ENCODE measurements at places on chromosomes 11 and 22.

- peak overlapping the region; percentile 45 for H3K27ac ChIP-seq
- H3K36me3 ChIP-seq = no peaks in the 10 kb centered on the region
- peaks cover 7% of the 10 kb centered on the region for H3K4me1 ChIP-seq
- peak overlapping the region; percentile 82 for H3K4me3 ChIP-seq
- no peak for DNase-seq
- no peaks in the 10 kb centered on the region for H3K27me3 ChIP-seq
Measured at GRCh38 chr11:111870522-111870885, 877 bp downstream of the ALG9 start.

- peak overlapping the region; percentile 9 for H3K4me3 ChIP-seq
- no peak for DNase-seq
- no peaks in the 10 kb centered on the region for H3K27me3 ChIP-seq
- H3K36me3 ChIP-seq = peaks cover 12% of the 10 kb centered on the region
- H3K4me1 ChIP-seq = peaks cover 98% of the 10 kb centered on the region
- peak overlapping the region; percentile 87 for H3K27ac ChIP-seq
Measured at GRCh38 chr11:35165423-35166368, 26.7 kb downstream of the CD44 start.

DNA sequence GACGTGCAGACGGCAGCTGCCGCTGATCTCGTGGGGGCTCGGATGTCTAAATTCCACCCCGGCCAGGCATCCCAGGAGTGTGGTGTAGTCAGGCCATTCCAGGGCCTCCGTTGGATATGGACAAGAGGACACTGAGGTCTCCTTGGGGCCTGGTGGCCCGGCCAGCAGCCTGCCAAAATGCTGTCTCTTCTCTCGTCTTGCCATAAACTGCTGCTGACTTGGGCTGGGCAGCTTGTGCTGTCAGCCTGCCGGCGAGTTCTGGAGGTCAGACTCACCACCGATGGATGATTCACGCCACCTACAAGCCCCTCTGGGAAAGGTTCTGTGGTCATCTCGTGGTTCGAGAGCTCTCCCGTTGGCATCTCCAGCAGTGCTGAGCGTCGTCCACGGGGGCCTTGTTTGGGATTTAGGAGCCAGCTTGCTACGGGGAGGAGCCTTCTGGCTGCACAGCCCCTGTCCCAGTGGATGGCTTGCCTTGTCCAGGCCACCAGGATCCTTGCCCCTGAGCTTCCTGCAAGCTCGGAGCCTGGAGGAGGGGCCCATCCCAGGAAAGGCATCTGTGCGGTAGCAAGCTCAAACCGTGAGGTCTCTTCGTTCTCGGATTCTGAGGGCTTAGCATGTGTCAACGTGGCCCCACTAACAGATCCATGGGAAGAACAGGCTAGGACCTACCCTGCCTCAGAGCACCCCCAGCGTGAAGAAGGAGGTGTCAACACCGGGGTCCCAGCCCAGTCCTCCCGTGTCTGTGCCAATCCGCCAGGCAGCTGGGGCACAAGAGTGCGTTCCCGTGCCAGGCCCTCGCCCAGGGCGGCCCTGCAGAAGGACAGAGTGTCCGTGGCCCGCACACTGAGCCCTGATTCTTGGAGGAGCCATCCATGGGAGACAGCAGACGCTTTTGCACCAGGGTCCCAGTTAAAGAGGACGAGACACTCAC lies 1114.1 kb downstream of the BRD1 start:
- no peak overlapping the region for H3K27ac ChIP-seq
- no peak for DNase-seq
- no peaks in the 10 kb centered on the region for H3K4me1 ChIP-seq
- H3K36me3 ChIP-seq = no peaks in the 10 kb centered on the region

- DNase-seq = peak; percentile 45
- no peaks in the 10 kb centered on the region for H3K27me3 ChIP-seq
- H3K36me3 ChIP-seq = peaks cover 2% of the 10 kb centered on the region
- peak overlapping the region; percentile 44 for H3K4me3 ChIP-seq
- H3K27ac ChIP-seq = peak overlapping the region; percentile 60
Measured at GRCh38 chr22:46846150-46846831, 83.8 kb downstream of the TBC1D22A start.

- H3K4me1 ChIP-seq = no peaks in the 10 kb centered on the region
- no peaks in the 10 kb centered on the region for H3K27me3 ChIP-seq
- no peaks in the 10 kb centered on the region for H3K36me3 ChIP-seq
- H3K27ac ChIP-seq = no peak overlapping the region
Measured at GRCh38 chr11:104891135-104891534, 7.1 kb downstream of the CASP12 start.

GRCh38 chr11:66429983-66430602 lies 8.6 kb downstream of the MRPL11 start:
- H3K4me3 ChIP-seq = no peak overlapping the region
- no peaks in the 10 kb centered on the region for H3K27me3 ChIP-seq
- DNase-seq = no peak
- peaks cover 4% of the 10 kb centered on the region for H3K36me3 ChIP-seq

DNA sequence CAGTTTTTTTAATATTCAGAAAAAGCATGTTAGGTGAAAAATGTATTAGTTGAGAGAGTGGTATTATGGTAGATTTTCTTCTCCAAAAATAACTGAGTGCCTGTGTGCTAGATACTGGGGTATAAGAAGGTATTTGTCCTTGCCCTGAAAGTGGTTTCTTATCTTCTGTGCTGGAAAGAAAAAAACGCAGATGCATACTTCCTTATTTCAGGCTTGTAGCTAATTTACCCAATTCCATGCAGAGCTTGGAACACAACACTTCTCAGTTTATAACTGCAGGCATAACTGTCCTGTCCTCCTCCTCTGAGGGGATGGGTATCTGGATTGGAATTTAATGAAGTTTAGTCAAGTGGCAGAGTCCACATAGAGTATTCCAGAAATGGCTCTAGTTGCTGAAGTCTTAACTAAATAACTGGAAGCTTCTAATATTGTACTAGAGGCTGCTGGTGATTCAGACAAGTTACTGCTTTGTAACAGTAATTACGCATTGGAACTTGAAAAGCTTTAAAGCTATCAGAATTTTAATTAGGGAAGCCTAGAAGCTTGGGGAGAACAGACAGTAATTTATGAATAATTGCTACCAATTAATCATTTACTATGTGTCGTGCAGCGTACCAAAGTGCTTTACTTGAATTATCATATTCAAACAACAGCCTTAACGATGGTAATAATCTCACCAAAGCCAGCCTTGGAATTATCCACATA lies 12.7 kb upstream of the C11orf91 start:
- peaks cover 28% of the 10 kb centered on the region for H3K36me3 ChIP-seq
- no peak overlapping the region for H3K27ac ChIP-seq
- no peaks in the 10 kb centered on the region for H3K27me3 ChIP-seq
- DNase-seq = no peak

- H3K36me3 ChIP-seq = no peaks in the 10 kb centered on the region
- H3K27ac ChIP-seq = peak within 1 kb of the TSS; percentile 60
- H3K4me1 ChIP-seq = peaks cover 19% of the 10 kb centered on the region
- no peaks in the 10 kb centered on the region for H3K27me3 ChIP-seq
Measured at GRCh38 chr11:121452609-121453150, at the start of gene SORL1-AS1. SORL1-AS1 (minus strand) TSS chr11:121452967.

GRCh38 chr11:61964058-61964665 lies 3.3 kb downstream of the FTH1 start:
- no peak overlapping the region for H3K27ac ChIP-seq
- peaks cover 27% of the 10 kb centered on the region for H3K4me1 ChIP-seq
- H3K36me3 ChIP-seq = peaks cover 26% of the 10 kb centered on the region
- no peak for DNase-seq
- no peak overlapping the region for H3K4me3 ChIP-seq

DNA sequence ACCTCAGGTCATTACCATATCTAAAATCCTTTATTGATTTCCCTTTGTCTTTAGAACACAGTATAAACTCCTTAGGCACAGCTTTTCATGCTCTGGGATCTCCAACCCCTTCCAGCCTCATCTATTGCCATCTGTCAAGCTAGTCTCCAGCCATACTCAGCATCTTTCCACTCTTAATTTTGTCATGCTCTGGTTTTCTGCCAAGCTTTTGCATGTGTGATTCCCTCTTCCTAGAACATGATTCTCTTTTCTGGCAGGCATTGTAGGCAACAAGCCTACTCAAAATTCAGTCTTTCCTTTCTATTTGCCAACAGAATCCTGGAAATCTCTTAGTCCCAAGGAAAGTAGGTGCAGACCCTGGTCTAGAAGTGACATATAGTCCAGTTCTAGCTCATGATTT lies 35.5 kb upstream of the SLC6A5 start:
- H3K27ac ChIP-seq = no peak overlapping the region
- peaks cover 9% of the 10 kb centered on the region for H3K4me1 ChIP-seq
- DNase-seq = no peak
- H3K27me3 ChIP-seq = no peaks in the 10 kb centered on the region

DNA sequence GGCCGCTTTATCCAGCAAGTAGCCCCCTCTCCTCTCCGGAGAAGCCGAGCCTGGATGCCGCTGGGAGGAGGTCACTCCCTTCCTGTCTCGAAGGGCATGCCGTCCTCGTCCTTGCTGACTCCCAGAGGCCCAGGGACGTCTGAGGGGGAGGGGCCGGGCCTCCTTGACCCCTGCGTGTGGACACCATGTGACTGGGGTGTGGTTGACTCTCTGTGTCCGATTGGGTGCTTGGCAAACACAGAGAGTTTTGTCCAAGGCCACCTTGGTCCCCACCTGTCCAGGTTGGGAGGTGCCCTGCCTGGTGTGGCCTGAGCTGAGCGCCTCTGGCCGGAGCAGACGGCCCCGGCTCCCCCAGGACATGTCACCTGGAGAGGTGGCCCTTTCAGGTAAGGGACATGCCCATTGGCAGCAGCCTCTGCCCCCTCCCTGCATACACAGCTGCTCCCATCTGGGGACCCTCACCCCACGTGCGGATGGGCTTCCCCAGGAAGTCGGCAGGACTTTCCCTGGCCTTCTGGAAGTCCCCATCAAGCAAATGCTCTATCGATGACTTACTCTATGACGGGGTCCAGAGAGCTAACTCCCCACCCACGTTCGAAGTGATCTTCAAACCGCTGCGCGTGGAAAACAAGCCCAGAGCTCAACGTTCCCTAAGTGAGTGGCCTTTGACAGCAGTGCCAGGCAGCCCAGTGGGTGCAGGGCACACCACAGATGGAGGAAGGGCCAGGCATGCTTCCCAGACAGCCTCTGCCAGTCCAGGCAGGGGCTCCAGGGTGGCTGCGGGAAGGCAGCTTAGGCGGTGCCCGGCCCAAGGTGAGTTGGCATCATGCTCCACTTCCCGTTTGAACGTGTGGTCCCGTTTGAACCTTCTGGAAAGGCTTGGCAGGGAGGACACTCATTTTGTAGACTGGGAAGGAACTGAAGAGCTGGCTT lies at the start of gene SMIM38:
Gene SMIM38, plus strand, starts transcription at position 634 of the 933 bp plus-strand sequence. CDS start 1,912 bp downstream, outside the sequence.
- no peak within 1 kb of the TSS for H3K4me3 ChIP-seq
- H3K36me3 ChIP-seq = no peaks in the 10 kb centered on the region
- H3K27me3 ChIP-seq = peaks cover 23% of the 10 kb centered on the region
- DNase-seq = no peak

- no peaks in the 10 kb centered on the region for H3K36me3 ChIP-seq
- no peak for DNase-seq
- H3K27ac ChIP-seq = no peak overlapping the region
- H3K4me3 ChIP-seq = no peak overlapping the region
- peaks cover 10% of the 10 kb centered on the region for H3K4me1 ChIP-seq
Measured at GRCh38 chr11:130645164-130645842, 196.9 kb downstream of the ADAMTS15 start.

DNA sequence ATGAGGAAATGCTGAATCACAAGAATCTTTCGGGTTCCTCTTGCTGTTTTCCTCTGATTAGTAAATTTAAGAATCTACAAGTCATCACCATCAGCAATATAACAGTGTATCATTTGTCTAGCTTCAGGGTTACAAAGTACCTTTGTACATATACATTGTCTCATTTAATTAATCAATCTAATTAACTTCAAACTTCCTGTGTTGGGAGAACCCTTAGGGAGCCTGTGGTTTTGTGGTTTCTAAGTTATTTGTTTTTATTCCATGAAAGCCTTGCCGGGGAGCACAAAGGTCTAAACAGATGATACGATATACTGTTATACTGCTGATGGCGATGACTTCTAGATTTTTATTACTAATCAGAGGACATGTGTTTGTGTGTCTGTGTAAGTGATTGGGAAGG lies 41.0 kb downstream of the TIMP3 start:
- no peaks in the 10 kb centered on the region for H3K27me3 ChIP-seq
- no peaks in the 10 kb centered on the region for H3K36me3 ChIP-seq
- peaks cover 10% of the 10 kb centered on the region for H3K4me1 ChIP-seq
- no peak overlapping the region for H3K27ac ChIP-seq
- no peak for DNase-seq

- no peak overlapping the region for H3K4me3 ChIP-seq
- H3K4me1 ChIP-seq = no peaks in the 10 kb centered on the region
- no peaks in the 10 kb centered on the region for H3K36me3 ChIP-seq
- H3K27ac ChIP-seq = no peak overlapping the region
- no peaks in the 10 kb centered on the region for H3K27me3 ChIP-seq
Measured at GRCh38 chr11:64619196-64619595, 28.2 kb downstream of the SLC22A12 start.

GRCh38 chr11:3855808-3856491 lies 486 bp downstream of the STIM1 start:
- no peaks in the 10 kb centered on the region for H3K27me3 ChIP-seq
- H3K4me3 ChIP-seq = peak overlapping the region; percentile 69
- no peaks in the 10 kb centered on the region for H3K36me3 ChIP-seq
- no peak for DNase-seq

GRCh38 chr11:91163619-91164451 lies 941.0 kb upstream of the CHORDC1 start:
- H3K27me3 ChIP-seq = no peaks in the 10 kb centered on the region
- peaks cover 17% of the 10 kb centered on the region for H3K4me1 ChIP-seq
- DNase-seq = peak; percentile 32
- no peaks in the 10 kb centered on the region for H3K36me3 ChIP-seq

- no peak overlapping the region for H3K4me3 ChIP-seq
- DNase-seq = no peak
- H3K4me1 ChIP-seq = peaks cover 26% of the 10 kb centered on the region
- no peaks in the 10 kb centered on the region for H3K36me3 ChIP-seq
Measured at GRCh38 chr22:39282645-39283321, 36.6 kb downstream of the RPL3 start.

DNA sequence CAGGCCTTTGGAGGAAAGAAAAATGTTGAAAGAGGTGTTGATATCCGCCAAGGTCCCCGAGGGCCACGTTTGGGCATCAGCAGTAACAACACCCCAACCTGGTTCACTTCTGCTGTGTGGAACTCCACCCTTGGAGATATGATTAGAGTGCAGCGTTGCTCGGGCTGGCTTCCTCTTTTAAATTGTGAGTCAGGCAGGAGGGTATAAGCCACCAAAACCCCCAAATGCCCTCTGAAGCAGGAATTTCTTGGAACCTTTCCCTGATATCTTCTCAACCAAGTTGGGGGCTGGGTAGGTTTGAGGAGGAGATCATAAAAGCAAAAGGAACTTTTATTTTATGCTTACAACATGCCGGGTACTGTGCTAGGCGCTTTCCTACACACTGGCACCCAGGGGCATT lies 6.4 kb upstream of the C11orf96 start:
- no peak for DNase-seq
- H3K4me1 ChIP-seq = peaks cover 9% of the 10 kb centered on the region
- H3K27me3 ChIP-seq = peaks cover 14% of the 10 kb centered on the region
- no peaks in the 10 kb centered on the region for H3K36me3 ChIP-seq
- no peak overlapping the region for H3K27ac ChIP-seq

- no peak for DNase-seq
- peaks cover 18% of the 10 kb centered on the region for H3K36me3 ChIP-seq
- H3K4me3 ChIP-seq = no peak overlapping the region
- peaks cover 18% of the 10 kb centered on the region for H3K4me1 ChIP-seq
Measured at GRCh38 chr11:67073908-67074307, 17.3 kb downstream of the RHOD start.

GRCh38 chr11:111707039-111707690 lies 59.0 kb downstream of the PPP2R1B start:
- peaks cover 13% of the 10 kb centered on the region for H3K36me3 ChIP-seq
- no peak overlapping the region for H3K4me3 ChIP-seq
- H3K27ac ChIP-seq = no peak overlapping the region

GRCh38 chr22:41899992-41900651 lies 14.8 kb downstream of the SHISA8 start:
- no peaks in the 10 kb centered on the region for H3K27me3 ChIP-seq
- no peak for DNase-seq
- H3K4me3 ChIP-seq = no peak overlapping the region
- no peak overlapping the region for H3K27ac ChIP-seq

Measured in keratinocyte (primary cell).